Suppressor macrophage treated with lipopolysaccharide for 4 hours (primary cell): ENCODE measurements at places on chromosomes 11 and 22.

- peak; percentile 65 for DNase-seq
Measured at GRCh38 chr11:75149766-75150465, 991 bp upstream of the SLCO2B1 start.

- DNase-seq: no peak
Measured at GRCh38 chr11:101816613-101817012, 98.2 kb upstream of the CEP126 start.

DNA sequence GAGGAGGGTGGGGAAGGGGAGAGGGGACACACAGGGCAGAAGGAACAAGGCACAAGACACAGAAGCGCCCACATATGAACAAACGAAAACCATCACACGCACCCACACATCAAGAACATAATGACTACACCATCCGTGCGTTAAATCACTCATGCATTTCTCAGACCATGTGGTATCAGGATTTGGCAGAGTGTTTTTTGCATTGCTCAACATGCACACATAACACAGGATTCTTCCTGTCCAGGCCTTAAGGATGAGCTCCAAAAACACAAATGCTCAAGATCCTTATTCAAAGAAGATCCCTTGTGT lies 309.5 kb downstream of the CADM1 start:
- no peak for DNase-seq

DNA sequence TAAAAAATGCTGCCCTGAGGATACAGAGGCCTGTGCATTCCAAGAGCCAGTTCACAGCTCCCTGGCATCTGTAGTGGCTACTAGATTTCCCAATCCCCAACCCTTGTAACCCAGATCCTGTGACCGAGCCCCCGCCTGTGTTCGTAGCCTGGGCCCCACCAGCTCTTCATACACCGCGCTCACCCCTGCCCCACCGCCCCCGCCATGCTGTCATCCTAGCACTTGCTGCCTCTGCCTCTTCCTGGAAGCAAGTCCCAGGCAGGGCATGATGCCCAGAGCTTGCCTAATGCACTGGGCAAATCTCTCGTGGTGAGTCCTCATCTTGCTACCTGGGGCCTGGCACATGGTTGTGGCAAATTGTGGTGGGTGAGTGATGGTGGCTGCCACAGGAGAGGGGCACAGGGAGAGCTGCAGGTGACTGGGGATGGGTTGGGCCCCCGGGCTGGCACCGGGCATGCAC lies 7.1 kb downstream of the MGAT3 start:
- DNase-seq: peak; percentile 39

DNA sequence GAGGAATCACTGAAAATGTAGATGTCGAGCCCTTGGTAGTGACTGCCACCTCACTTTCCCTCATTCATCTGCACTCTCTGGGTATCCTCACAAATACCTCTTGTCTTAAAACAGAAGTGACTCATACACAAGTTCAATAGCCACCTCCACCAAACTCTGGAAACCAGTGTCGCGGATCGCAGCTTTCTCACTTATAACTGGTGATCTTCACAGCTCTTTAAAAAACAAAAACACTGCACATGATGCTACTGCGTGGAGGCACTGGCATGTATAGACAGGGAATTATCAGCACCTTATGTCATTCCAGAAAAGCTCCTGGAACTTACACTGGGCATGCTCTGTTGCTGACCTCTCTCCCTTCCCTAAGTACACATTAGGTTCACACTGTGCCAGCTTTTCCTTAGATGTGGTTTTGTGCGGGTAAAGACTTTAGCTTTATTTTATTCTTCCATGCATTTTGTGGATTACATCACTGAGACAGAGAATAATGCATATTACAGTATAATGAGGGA lies 425.5 kb upstream of the CADM1 start:
- DNase-seq: no peak

DNA sequence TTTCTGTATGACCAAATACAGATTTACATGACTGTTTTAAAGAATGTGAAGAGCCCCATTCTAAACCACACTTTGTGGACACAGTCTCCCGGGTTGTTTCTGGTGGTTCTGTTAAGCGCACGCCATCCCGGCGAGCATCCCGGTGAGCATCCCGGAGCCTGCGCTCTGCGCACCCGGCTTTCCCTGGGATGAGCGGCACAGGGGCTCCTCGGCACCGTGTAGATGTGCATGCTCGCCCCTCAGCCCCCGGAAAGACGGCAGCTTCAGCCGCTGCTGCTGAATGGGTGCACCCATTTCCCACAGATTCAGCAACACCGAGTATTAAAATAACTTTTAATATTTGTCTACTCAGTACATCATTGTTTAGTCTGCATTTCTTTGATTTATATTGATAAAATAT lies 36.0 kb downstream of the GLB1L2 start:
- DNase-seq: no peak

- no peak for DNase-seq
Measured at GRCh38 chr11:129856036-129856435, 39.3 kb downstream of the NFRKB start.

DNA sequence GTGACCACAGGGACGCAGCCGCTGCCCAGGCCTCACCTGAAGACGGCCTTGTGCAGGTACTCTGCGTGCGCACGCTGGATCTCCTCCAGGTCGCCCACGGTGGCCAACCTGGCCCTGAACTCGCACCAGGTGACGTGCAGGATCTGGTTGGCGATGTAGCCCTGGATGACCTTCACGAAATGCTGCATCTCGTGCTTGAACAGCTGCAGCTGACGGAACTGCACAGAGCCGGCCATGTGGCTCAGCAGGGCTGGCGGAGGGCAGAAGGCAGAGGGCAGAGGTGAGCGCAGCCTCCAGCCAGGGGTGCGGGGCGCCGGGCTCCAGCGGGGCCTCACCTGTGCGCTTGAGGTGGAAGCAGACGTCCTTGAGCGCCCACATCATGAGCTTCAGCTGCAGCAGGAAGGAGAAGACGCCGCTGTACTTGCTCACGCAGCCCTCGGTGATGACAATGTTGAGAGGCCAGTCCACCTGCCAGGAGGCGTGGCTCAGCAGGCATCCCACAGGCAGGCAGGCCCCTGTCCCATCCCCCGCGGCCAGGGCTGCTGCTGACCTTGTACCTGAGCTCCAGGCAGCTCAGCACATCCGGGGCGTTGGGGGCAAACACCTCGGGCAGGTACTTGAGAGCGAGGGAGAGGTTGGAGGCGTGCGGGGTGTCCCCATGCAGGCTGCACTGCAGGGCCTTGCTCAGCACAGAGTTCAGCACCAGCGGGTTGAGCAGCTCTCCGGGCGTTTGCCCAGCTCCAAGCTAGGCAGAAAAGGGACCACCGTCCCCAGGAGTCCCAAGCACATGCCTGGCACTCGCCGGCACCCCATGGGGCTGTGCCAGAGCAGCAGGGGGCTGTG lies 17.6 kb downstream of the SELENOO start:
- no peak for DNase-seq

DNA sequence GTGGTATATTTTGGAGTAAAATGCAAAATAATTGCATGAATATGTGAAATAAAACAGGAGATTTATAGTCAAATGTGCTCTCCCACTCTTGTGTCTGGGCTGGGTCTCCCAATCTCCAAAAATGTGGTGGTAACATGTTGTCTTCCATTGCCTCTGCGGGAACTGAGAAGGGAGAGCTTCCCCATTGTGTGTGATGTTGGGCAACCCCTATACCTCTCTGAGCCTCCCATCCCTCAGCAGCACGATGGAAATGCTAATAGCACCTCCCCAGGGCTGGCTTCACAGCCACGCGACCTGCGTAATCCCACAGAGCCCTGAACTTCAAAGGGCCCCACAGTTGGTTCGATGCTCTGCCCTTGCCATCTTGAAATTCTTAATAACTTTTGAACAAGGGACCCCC lies 72.0 kb downstream of the TP53I11 start:
- no peak for DNase-seq

- no peak for DNase-seq
Measured at GRCh38 chr11:103525069-103525468, 415.8 kb downstream of the DYNC2H1 start.

DNA sequence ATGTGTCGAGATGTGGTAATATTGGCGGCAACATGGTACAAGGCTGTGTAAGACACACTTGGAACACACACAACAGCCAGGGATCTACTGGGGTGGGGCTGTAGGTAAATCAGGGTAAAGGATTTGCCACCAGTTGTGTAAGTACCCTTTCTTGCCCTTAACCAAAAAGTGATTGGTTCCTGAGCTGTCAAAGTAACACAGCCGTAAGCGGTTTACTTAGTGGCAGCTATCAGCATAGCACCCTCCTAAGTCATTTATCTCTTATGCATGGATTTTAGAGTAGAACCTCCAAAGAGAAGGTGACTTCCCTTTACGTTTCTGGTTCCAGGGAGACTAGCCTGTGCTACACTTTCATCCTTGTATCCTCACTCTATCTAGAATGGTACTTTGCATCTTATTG lies 57.2 kb downstream of the SPECC1L start:
- no peak for DNase-seq

- DNase-seq: no peak
Measured at GRCh38 chr11:58003591-58003990, 20.1 kb upstream of the OR9Q1 start.

DNA sequence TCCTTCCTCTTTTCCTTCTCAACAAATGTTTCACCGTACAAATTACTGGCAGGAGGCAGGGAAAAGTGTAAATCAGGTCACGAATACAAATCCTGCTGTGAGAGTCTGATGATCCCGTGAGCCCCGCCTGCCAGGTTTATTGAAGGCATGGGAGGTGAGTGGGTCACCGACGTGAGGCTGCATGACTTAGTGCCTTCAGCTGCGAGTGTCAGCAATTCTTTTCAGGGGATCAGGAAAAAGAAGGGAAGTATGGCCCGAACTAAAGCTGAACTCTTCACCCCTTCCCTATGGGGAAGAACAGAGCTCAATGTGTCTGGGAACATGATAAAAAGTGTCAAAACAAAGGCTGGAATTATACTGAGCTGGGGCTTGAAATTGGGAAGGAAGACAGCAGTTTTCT lies 166.2 kb downstream of the OPCML start:
- no peak for DNase-seq

GRCh38 chr11:128323381-128323780 lies 264.0 kb downstream of the ETS1 start:
- no peak for DNase-seq

DNA sequence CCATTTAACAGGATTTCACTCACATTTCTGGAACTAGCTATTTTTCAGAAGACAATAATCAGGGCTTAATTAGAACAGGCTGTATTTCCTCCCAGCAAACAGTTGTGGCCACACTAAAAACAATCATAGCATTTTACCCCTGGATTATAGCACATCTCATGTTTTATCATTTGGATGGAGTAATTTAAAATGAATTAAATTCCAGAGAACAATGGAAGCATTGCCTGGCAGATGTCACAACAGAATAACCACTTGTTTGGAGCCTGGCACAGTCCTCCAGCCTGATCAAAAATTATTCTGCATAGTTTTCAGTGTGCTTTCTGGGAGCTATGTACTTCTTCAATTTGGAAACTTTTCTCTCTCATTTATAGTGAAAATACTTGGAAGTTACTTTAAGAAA lies 9.2 kb downstream of the PRSS23 start:
- no peak for DNase-seq

DNA sequence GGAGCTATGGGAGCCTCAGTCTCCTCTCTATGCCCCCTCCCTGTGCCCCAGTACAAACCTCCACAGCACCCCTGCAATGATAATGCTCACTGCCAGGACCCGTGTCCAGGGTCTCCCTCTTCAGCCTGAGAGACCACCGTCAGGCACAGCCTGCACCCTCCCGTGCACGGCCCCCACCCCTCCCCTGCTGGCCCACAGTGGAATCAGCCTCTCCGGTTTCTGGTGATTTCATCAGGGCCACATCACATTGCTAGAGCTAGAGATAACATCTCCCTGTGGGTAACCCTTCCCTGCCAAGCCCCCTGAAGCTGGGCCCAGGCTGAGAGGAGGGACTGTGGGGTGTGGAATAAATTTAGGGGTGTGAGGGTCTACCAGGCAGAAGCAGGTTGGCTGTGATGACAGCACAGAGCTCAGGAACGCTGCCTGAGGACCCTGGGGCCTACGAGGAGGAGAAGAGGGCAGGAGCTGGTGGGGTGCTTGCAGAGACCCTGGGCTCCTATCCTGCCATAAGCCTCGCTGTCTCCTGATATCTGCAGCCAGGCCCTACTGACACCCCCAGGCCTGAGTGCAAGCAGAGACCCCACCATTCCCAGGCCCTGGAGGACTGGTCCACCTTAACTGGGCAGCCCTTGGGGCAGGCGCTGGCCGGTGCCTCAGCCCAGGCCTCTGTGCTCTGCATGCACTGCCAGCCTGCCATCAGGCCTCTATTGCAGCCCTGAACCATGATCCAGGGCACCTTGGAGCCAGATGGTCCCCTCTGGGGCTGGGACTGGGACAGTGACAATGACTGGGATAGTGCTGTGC lies at the start of gene KLHDC7B:
Gene KLHDC7B (plus strand): TSS at position 378 of the 804 bp plus-strand sequence. CDS start 345 bp downstream, at position 723.
- DNase-seq: no peak

- no peak for DNase-seq
Measured at GRCh38 chr11:102422817-102423712, 29.5 kb downstream of the TMEM123 start.

- DNase-seq: no peak
Measured at GRCh38 chr11:82989628-82990404, 81.9 kb downstream of the RAB30 start.

DNA sequence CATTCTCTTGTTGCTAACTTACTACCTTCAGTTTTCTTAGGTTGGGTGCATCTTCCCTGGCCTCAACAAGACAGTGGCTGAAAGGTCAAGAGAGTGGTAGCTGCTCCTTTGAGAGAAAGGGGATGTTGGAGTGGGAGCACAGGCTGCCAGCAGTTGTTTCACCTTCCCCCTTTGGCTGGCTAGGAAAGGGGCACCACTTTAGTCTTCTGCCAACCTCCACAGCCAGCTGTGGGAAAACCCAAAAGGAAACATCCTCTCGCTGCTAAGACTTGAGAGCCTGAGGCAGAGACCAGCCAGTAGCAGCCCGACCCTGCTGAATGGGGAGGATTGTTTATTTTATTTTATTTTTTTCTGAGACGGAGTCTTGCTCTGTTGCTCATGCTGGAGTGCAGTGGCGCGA lies 34.4 kb downstream of the MARK2 start:
- DNase-seq: no peak

DNA sequence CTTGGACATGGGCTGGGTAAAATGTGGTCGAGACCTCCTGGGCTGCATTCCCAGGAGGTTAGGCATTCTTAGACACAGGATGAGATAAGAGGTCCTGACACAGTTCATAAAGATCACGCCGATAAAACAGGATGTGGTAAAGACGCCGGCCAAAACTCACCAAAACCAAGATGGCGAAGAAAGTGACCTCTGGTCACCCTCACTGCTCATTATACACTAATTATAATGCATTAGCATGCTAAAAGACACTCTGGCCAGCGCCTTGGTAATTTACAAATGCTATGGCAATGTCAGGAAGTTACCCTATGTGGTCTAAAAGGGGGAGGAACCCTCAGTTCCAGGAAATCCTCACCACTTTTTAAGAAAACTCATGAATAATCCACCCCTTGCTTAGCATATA lies 983.3 kb downstream of the OPCML start:
- no peak for DNase-seq

- DNase-seq: peak; percentile 44
Measured at GRCh38 chr22:33579448-33580093, 340.7 kb downstream of the LARGE1 start.
